B cell (primary cell): ENCODE measurements at places on chromosomes 16 and 17.
A peak's percentile ranks its signal among the peaks of the same experiment; 100 is the strongest.

DNA sequence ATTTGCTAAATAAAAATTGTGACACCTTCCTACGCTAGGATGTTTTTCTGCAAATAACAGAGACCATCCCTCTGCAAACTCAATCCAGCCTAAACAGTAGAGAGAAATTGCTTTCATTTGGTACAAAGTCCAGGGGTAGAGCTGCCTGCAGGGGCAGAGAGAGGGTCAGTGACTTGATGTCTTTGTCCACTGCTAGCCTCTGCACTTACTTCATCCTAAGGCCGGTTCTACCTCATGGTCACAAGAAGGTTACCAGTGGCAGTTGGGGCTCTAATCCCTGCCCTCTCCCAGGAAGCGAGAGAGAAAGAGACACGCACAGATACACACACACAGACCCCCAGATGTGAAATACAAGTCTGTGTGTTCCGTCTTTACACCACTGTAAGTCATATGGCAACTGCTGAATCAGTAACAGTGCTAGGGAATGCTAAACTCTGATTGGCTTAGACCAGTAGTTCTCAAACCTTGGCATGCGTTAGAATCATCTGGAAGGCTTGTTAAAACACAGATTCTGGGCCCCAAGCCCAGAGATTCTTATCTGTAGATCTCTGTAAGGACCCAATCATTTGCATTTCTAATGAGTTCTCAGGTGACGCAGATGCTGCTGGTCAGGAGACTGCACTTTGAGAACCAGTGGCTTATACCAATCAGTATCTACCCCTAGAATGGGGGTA is 13.1 kb upstream of the LPCAT2 start:
- DNase-seq, result no peak

DNA sequence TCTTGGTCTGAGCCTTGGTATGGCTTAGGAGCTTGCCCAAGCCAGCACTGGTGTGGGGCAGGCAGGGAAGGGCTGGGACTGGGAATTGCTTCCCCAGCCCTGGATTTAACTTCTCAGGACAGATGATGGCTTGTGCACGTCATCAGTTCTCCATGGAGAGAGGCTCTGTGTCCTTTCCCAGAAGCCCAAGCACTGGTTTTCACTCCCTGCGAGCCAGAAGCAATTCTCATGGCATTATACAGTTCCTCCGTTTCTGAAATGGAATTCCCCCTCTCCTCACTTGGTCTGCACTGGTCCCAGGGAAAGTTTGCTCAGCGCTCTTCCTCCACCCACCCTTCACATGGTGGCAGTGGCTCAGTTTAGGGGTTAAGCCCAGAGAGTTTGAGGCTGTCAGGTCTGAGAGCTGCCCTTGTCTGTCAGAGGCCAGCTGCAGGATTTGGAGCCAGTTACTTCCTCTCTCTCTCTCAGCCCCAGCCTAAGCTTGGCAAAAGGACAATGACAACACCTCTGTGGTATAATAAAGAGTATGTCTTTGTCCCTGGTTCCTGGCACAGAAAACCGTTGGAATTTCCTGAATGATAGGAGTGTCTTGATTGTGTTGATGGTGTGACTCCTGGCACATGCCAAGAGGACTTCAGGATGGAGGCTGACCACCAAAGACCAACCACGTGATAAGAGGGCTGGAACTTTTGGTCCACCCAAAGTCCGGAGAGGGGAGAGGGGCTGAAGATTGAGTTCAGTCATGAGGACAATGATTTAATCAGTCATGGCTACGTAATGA is 219.6 kb upstream of the TNRC6C start:
- DNase-seq, result no peak

DNA sequence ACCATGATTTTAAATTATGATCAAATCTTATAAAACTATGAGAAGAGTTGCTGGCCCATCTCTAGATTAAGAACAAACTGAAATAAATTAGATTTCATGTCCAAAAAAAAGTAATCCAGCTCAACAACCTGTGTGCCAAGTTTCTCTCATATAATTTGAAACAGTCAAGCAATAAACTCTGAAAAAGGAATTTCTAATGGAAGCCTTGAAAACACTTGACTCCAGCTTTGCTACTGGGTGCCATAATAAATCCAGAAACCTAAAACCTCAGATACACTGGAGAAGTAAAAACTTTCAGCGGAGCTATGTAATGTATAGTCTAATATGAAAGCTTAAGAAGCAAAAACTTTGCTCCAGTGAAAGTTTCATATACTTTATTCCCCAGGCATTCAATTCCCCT is 25.5 kb downstream of the RPGRIP1L start:
- no peak for DNase-seq

DNA sequence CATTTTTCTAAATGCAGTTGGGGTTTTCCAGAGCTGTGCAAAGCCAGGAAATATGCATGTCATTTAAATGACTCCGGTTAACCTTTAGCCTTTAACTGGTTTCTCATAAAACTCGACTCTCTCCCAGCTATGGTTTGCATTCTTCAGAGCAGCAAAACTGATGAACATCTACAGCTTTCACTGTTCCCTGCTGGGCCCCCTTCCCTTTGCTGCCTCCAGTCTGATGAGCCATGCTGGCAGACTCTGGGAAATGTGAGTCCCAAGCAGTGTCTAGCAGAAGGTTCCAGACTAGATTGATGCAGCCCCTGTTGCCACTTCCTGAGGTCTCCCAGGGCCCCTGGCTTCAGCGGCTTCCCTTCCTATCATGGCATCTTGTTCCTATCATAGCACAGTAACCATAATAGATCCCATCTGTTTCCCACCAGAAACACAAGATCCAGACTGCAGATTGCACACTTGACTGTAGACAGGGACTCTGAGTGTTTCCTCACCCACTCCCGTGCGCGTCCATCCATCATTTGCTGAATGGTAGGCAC is 135.4 kb downstream of the CLEC16A start:
- no peak for DNase-seq

DNA sequence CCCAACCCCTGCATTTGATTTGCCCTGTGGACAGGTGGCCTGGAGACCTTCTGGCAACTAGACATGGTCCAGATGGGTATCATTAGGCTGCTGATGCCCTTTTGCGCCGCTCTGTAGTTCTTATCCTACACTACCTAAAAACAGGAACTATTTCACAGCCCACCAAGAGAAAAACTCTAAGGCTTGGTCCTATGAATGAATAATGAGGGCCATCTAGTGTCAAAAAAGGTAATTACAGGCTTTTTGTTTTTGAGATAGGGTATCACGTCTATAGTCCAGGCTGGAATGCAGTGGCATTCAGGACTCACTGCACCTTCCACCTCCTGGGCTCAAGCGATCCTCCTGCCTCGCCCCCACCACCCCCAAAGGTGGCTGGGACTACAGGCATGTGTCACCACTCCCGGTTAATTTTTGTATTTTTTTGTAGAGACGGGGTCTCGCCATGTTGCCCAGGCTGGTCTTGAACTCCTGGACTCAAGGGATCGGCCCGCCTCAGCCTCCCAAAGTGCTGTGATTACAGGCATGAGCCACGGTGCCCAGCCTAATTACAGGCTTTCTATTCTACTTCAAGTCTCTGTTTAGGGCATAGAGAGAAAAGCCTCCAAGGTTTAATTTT is 20.9 kb downstream of the COIL start:
- peak; percentile 83 for DNase-seq

GRCh38 chr17:61155590-61156237 is 243.9 kb upstream of the TBX2 start:
- no peak for DNase-seq

DNA sequence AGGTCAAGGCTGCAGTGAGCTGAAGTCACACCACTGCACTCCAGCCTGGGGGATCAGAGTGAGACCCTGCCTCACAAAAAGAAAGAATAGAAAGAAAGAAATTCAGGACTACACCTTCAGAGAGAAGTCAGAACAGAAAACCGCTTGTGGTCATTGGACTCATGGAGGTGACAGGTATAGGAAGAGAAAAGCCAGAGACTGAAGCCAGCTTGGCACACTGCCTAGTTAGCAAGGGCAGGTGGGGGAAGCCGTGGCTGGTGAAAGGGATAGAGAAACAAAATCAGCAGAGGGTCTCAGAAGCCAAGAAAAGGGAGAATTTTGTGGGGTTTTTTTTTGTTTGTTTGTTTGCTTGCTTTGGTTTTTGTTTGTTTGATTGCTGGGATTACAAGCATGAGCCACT is 32.9 kb upstream of the SKAP1 start:
- DNase-seq, result no peak

DNA sequence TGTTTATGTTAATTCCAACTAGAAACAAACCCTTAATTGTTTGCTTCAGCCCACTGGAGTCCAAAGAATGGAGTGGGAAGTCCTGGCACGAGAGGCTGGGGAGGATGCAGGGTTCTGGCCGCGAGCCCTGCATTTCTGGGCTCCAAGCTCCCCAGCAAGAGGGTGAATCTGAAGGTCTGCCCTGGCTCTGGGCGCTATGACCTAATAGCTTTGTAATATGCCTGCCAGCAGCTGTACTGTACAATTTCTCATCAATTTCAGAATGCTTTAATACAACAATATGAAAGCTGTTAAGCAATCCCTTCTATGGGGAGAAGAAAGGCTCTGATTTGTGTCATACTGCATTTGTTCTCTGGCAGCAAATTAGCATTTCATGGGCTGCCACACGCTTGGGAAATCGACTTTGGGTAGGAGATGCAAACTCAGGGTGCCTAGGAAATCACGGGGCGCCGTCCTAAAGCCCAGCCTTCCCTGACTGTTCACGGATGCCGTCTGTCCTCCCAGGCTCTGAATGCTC is 43.8 kb downstream of the NDEL1 start:
- DNase-seq, result no peak

- DNase-seq, result no peak
These were observed 97.4 kb upstream of the C17orf78 start for GRCh38 chr17:37278247-37278894.

- DNase-seq, result no peak
These were observed 20.6 kb downstream of the RPH3AL start for GRCh38 chr17:332023-332422.

GRCh38 chr17:65750631-65751115 is 189.2 kb upstream of the AXIN2 start:
- no peak for DNase-seq

DNA sequence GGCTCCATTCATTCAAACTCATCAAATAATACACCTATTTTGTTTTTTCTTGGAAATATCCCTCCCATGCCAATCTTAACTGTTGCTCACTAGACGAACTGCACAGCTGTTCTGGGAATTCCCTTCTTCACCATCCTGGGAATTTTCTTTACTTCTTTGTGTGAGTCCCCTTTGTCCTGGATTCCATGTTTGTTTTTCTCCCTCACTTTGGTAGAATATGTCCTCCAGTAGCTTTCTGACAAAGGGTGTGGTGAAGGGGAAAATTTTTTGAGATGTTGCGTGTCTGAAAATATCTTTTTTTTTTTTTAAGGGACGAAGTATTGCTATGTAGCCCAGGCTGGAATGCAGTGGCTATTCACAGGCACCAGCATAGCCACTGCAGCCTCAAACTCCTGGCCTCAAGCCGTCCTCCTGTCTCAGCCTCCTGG is 17.2 kb upstream of the UTP6 start:
- no peak for DNase-seq

- no peak for DNase-seq
These were observed 12.6 kb downstream of the ZNF267 start for GRCh38 chr16:31886227-31886626.

DNA sequence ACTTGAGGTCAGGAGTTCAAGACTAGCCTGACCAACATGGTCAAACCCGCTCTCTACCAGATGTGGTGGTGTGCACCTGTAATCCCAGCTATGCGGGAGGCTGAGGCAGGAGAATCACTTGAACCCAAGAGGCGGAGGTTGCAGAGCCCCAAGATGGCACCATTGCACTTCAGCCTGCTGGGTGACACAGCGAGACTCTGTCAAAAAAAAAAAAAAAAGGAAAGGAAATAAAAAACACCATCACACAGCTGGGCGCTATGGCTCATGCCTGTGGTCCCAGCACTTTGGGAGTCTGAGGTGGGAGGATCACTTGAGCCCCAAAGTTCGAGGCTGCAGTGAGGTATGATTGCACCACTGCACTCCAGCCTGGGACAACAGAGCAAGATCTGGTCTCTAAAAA is 13.3 kb upstream of the SBK1 start:
- DNase-seq, result no peak

GRCh38 chr17:50466371-50467113 is 2.1 kb downstream of the CHAD start:
- no peak for DNase-seq

DNA sequence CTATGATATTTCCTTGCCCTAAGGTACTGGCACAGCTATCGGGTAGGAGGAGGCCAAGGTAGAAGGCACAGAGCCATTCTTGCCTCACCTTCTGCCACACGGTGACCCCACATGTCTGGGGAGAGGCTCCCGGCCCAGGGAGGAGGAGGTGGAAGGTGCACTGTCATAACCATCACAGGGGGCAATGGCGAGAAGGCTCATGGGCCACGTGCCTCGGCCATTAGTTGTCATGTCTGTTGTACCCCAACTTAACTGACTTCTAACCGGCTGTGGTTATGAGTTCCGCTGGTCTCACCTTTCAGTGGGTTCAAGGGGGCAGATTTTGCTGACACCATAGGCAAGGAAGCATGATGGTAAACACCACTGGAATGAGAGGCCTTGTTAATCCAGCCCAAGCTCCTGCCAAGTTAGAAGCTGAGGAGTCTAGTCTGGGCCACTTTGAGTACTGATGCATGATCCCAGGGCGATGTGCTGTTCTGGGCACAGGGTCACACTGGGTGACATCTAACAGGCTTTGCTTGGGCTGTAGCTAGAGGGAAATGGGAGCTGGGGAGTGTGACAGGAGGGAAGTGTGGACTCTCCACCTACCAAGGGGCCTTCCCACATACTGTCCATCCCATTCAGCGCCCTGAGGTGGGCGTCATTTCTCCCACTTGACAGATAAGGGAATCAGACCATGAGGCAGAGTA is 39.6 kb downstream of the HLF start:
- no peak for DNase-seq

- DNase-seq, result no peak
These were observed 619 bp upstream of the TMEM92 start for GRCh38 chr17:50273654-50274040.

- DNase-seq, result peak; percentile 82
These were observed 17.5 kb upstream of the TNFRSF13B start for GRCh38 chr17:16989230-16989952.

GRCh38 chr17:31535581-31535981 is 144.1 kb downstream of the RAB11FIP4 start:
- DNase-seq, result peak; percentile 84

DNA sequence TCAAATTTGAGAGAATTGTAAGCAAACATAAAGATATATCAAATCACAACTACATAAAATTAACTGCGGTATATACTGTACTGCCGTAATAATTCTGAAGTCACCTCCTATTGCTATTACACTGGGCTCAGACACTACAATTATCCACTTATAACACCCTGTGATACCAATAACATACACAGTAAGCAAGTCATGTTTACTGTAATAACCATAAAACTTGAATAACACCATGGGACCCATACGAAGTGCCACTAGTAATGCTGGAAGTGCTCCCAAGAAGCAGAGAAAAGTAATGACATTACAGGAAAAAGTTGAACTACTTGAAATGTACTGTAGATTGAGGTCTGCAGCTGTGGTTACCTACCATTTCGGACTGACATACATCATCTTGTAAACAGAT is 24.0 kb downstream of the CMC2 start:
- DNase-seq, result no peak

GRCh38 chr17:65743308-65743655 is 181.8 kb upstream of the AXIN2 start:
- no peak for DNase-seq
